RPMI8226 (cell line): ENCODE measurements at places on chromosomes 1 and 21.

GRCh38 chr1:24070821-24071393 is 41.0 kb downstream of the MYOM3 start:
- peak; percentile 87 for DNase-seq

DNA sequence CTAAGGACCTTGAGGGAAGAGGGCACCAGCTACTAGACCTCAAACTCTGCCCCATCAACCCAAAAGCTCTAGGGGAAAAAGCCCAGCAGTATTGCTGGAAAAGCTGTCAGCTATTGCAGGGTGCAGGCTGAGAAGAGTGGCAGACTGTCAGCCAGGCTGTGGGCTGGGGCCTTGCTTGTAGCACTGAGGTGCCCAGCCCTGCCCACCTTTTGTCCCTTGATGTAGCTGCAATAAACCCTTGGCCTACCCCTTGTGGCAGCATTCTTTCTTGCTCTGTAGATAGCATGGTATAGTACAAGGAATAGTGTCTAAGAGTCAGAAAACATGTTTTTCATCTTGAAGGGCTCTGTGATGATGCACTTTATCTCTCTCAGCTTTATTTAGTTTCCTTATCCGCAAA is 39.4 kb downstream of the CDC14A start:
- DNase-seq = no peak

- peak; percentile 55 for DNase-seq
Measured at GRCh38 chr1:8463144-8463927, 145.4 kb downstream of the SLC45A1 start.

DNA sequence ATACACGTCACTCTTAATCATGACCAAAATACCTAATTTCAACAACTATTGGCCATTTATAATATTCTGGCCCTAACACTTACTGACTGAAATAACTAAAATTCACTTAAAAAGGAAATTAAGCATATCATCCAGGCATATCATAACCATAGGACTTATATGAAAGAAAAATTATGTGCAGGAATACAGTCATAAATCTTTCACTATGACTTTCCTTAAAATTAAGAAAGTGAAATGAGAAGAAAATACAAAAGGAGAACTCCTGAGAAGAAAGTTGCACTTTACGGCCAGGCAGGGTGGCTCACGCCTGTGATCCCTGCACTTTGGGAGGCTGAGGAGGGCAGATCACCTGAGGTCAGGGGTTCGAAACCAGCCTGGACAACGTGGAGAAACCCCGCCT is 9.4 kb downstream of the ZZZ3 start:
- no peak for DNase-seq

DNA sequence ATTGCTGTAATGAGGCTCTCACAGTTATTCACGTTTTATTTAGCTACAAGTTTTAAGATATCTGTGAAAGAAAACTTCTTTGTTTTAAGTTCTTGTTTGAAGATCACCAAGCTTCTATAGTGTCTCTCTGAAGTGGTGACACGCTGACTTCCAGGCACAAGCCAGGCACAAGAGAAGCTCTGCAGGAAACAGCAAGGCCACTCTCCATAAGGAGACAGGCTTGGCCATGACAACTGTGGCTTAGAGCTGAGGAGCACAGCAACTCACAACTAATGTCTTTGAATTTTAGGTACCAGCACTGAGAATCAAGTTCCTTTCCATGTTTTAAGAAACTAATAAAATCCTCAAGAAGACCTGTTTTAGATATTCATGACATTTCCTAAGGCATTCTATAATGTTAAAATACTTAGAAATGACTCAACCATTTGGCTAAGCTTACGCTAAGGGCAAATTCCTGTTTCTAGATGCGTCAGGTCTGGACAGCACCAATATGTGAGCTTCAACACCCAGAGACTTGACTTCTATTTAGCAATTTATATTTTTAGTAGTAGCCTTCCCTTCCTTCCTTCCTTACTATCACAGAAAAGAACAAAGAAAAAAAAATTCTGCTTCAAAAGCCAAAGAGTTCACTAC is 40.2 kb downstream of the APP start:
- no peak for DNase-seq

- no peak for DNase-seq
Measured at GRCh38 chr21:44649521-44650100, 3.4 kb downstream of the KRTAP10-11 start.

DNA sequence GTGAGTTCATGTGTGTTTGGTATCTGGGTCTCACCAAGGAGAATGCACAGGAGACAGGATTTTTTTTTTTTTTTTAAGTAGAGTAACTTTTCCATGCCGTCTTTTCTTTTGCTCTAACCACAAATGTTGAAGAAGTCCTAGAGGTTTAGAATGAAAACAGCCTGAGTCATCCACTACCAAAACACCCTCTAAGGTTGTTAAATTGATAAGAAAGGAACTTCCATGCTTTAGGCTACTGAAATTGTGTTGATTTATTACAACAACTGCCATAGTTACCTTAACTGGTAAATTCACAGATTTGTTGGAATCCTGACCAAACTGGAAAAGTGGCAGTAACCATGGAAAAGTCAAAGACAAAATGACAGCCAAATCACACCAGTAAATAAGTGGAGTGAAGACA is 375.6 kb downstream of the AMY1C start:
- no peak for DNase-seq

DNA sequence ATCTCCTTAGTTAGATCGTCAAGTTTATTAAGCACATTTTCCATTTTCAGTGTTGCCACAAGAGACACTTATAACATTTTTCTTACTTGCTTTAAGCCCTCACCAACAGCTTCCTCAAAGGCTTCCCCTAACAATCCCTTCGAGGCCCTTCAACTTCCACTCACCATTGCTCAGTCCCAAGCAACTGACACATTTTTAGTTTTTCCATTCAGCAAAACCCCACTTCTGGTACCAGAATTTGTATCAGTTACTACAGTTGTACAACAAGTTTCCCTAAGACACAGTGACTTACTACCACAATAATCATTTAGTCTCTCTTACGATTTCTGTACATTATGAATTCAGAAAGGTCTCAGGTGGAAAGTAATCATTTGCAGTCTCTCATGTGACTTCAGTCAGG is 276.8 kb upstream of the PKN2 start:
- no peak for DNase-seq

GRCh38 chr21:23809573-23809972 is 1797.7 kb downstream of the MRPL39 start:
- DNase-seq = no peak

- DNase-seq = no peak
Measured at GRCh38 chr1:6004412-6005123, 12.3 kb upstream of the NPHP4 start.

DNA sequence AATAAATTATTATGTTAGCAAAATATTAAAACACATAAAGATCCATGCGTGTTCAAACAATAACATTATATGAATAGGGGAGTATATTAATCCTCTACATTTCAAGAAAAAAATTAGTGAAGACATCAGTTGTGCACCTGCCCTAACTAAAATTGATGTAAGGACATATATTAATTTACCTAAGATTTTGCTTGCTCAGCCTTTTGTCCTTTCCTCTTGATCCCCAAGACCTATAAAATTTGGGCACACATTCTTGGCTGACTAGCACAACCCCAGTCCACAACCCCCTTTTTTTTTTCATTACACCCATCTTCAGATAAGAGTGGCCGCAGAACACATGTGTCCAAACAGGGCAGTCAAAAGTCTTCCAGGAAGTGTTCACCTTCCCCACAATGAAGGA is 6.6 kb downstream of the KRTAP21-2 start:
- no peak for DNase-seq

DNA sequence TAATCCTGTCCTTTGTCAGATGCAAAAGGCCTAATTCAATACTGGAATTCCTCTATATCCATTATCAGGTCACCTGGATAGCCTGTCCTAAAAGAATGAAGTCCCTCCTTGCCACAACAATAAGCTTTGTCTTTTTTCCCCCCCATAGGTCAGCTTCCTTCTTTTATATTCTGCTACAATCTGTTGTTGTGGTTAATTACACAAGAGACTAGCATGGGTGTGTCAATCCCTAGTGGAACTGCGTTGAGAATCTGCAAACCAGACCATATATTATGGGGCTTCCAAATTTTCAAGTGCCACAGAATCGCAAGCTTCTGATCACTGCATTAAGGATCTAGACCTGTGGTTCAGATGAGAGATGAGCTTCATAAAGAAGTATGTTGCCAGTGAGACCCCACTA is 349.6 kb downstream of the SMYD3 start:
- DNase-seq = no peak

GRCh38 chr21:39336457-39337008 is 12.4 kb downstream of the HMGN1 start:
- DNase-seq = no peak

- no peak for DNase-seq
Measured at GRCh38 chr21:27189870-27190269, 223.0 kb upstream of the ADAMTS5 start.

GRCh38 chr1:168297019-168297730 is 16.5 kb downstream of the TBX19 start:
- no peak for DNase-seq

DNA sequence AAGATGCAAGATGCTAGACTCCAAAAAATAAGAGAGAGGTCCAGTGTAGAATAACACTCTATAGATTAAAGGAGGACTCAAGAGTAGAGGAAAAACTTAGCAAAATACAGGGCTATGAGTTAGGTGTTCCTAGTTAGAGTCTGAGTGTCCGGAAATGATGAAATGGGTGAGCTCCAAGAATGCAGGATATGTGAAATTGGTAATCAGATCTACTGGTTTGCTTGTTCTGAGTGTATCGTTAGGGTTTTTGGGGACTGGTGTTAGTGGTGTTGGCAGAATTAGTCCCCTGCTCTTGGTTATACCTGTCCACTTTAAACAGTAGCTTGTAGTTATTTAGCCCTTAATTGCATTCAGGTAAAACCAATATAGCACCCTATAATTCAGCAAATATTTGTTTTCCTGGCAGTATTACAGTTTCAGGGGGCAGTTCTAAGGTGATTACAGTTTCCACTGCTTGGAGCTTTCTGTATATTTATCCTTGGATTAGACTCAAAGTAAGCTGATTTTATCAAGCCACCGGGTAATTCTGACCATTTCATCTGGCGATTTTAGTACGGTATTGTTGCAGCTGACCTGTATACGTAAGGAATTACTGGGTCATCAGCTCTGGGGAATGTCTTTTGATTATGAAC is 332.7 kb downstream of the CHRM3 start:
- no peak for DNase-seq

DNA sequence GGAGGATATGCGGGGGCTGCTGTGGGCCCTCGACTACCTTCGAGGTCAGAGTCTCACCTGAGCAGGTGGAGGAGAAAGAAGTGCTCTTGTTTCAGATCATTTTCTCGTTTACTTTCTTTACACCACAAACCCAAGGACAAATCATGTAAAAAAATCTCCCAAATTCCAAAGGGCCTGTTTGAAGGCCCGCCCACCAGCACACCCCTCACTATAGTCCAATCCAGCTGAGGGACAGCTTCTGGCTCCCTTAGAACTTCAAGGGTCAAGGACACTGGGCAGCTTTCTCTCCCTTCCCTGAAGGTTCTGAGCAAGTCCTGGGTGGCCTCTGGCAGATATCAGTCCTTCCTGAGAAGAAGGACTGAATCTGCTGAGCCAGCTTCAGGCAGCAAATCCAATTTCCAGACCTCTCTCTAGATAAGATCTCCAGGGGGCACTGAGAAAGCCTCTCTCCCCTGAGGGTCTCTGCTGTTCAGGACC is 5.5 kb downstream of the STK40 start:
- DNase-seq = no peak

DNA sequence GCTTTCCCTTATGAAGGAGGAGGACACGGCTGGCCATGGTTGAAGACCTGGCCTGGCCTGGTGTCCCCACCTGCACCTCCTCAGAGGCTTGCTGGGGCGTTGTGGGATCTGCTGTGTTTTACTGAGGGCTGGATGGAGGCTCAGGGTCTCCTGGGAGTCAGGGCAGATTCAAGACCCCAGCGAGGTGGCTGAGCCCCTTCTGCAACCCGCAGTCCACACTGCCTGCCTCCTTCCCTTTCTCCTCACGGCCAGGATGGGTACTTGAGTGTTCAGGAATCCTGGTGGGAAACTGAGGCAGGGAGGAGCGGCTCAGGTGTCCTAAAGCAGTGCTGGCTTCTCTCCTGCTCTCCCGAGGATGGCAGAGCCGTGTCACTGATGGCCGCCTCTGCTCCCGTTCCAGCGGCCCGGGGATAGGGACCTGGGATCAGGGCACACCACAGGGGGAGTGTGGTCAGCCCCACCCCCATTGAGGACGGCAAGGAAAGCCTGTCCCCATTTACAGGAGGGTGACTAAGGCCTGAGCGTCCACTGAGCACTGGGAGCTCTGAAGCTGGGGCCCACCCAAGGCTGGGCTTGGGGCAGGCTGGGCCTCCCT is 47.5 kb downstream of the TRPM2 start:
- DNase-seq = no peak

DNA sequence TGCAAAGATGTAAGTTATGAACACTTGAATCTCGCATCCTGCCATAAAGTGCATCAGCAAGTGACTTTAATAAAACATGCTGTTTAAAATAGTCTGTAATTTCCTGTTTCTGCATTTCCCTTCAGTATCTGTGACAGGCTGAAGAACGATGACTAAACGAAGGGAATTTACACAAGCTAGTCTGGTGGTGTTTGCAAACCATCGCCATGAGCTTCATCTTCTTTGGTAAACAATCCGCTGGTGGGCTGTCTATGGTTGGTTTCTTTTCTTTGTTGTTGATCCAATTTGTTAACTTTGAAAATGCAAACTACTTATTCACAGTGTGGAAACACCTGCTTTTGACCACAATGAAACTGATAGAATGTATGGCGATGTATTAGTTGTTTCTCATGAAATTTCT is 13.9 kb downstream of the SERTAD4 start:
- no peak for DNase-seq

- no peak for DNase-seq
Measured at GRCh38 chr1:15682936-15683341, 1.2 kb upstream of the PLEKHM2 start.

DNA sequence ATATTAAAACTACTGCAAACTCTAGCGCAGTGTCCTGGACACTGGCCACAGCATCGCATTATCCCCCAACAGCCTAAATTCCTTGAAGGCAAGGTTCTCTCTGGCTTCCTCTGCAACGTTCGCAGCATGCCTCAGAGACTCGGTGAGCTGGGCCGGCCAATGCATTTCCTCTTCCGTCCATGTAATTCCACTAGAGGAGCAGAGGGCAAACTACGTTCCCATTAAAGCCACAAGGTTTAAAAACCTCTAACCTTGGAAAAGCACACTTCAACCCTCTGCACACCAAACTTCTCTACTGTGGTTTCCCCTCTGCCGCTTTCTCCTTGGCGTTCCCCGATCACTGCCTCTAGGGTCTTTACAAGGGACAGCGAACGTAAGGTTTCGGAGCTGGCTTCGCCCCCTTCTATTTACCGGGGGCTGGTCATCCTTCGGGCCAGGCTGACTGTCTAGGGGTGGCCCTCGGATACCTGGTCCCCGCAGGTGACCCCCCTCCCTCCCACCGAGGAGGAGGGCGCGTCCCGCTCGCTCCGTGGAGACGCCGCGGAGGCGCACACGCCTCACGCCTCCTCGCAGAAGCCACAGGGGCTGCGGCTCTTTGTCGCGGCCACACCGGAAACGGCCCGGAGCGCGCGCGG is 456 bp upstream of the SMYD2 start:
- peak; percentile 45 for DNase-seq
